ENCODE measurements at places on chromosomes 3 and 15.

- no peak for DNase-seq
These were observed 74.0 kb upstream of the NMNAT3 start for GRCh38 chr3:139751789-139752188.

- DNase-seq = no peak
These were observed 233.2 kb downstream of the FGF12 start for GRCh38 chr3:192494174-192494573.

DNA sequence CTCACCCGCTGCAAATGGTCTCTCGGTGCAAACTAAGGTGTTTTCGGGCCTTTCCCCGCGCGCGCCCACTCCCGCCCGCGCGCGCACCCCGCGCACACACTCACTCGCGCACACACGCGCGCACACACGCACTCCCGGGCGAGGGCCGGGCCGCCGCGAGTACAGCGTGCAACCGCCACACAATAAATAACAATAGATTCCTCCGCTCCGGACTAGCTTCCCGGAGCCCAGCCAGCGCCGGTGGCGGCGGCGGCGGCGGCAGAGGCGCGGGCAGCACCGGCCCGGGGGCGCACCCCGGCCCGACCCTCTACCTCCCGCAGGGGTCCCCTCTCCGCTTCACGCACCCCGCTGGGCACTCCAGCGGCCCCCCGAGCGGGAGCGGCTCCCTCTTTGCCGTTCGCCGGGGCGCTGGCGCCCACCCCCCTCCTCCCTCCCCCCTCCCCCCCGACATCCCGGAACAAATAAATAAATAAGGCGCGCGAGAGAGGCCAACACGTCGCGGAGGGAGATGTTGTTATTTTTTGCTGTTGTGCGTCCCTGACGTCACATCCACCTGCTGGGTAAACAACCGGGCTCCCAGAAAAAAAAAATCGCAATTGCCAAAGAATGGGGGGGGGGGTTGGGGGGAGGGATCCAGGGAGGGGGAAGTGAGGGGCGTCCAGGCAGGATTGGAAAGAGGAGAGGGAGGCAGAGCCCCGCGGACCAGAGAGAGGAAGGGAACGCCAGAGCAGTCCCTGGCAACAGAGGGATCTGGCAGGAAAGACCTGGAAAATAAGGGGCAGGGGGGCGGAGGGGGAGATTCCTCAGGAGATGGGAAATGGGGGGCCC lies at the start of gene FOXP1:
Gene FOXP1, minus strand, starts transcription at position 163 of the 828 bp plus-strand sequence. CDS start 385,347 bp downstream, outside the sequence.
- DNase-seq = no peak

DNA sequence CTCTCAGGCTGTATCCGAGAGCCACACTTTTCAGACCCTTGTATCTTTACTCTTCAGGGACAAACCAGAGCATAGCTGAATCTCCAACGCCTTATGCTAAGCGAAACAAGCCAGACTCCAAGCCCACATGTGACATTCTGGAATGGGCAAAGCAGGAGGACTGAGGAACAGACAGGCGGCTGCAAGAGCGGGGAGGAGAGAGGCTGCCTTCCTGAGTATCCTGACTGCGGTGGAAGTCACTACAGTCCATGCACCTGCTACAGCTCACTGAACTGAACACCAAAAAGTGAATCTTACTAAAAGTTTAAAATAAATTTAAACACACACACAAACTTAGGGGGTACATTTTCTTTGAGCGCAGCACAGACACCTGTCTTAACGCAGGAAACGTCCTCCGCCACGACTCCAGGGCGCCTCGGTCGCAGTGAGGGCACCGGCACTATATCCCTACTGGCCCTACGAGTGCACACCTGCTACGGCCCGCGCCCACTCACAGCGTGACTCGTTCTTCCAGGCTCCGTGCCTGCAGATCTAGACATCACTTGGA lies 1.4 kb downstream of the CYFIP1 start:
- no peak for DNase-seq

DNA sequence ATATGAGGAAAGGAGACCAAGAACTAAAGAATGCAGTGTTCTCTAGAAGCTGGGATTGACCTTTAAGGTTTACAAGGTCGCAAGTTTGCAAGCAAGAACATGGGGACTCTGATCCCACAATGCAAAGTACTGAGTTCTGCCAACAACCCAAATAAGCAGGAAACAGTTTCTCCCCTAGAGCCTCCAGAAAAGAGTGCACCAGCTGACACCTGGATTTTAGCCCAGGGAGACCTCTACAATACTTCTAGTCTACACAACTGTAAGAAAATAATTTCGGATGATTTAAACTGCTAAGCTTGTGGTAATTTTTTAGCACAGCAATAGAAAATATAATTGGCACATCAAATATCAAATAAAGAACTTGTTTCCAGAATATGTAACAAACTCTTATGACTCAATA lies 46.4 kb downstream of the EHHADH start:
- no peak for DNase-seq

- DNase-seq = no peak
These were observed 26.7 kb upstream of the COL6A6 start for GRCh38 chr3:130490241-130490640.

DNA sequence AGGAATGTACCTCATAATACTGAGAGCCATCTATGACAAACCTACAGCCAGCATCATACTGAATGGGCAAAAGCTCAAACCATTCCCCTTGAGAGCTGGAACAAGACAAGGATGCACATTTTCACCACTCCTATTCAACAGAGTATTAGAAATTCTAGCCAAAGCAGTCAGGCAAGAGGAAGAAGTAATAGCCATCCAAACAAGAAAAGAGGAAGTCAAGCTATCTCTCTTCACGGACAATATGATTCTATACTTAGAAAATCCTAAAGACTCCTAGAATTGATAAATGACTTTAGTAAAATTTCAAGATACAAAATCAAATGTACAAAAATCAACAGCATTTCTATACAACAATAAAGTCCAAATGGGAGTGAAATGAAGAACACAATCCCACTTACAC lies 30.2 kb downstream of the OCA2 start:
- no peak for DNase-seq

DNA sequence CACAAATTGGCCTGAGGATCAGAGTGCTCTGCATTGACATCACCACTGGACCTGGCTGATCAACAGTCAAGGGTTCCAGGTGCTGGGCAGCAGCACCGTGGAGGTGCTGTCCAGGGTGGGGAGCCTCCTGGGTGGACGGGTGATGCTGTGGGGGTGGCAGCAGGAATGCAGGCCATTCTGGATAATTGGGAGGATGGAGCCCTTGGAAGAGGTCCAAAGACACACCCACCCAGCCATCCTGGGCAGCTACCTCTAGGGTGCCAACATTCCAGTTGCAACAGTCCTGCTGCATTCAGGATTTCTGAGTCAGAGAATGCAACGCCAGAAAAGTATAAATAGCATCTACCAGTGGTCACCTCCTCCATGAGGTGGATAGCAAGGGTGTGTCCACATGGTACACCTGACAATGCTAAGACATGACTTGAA lies 26.8 kb downstream of the STARD5 start:
- no peak for DNase-seq

DNA sequence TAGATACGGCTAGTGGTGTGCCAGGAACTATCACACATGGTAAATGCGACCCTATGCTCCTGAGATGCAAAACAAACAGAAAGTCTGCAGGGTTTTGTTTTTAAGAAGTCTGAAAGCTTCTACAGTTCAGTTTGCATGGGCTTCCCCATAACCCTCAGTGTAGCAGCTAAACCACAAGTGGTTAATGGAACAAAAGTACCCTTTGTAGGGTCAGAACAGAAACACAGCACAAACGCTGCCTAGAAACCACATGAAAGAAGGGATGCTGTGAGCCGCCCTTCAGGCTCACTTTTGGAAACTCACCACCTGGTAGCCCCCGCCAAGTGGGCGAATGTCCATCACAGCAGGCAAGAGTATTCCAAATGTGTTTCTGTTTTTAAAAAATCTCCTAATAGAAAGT lies 46.2 kb downstream of the CTDSPL start:
- DNase-seq = no peak

DNA sequence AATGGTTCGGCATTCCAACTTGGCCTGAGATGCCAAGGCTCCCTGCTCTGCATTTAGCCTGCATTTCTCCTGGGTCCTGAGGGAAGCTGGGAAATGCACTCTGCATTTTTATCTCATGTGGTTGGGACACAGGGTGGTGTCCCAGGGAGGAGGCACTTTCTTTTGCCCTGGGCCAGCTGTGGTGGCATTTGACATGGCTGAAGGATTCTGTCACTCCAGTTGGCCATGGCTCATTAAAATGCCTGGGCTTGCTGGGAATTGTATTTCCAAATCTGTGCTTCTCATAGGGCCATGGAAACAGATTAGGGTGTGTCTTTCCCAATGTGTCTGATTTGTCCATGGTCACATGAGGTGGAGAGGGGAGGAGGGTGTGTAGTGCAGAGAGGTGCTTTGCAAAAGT lies 128.3 kb upstream of the RGMA start:
- DNase-seq = no peak

GRCh38 chr3:172323894-172324610 lies 124.2 kb downstream of the GHSR start:
- no peak for DNase-seq

GRCh38 chr3:184305577-184305976 lies 6.5 kb downstream of the PSMD2 start:
- DNase-seq = no peak

DNA sequence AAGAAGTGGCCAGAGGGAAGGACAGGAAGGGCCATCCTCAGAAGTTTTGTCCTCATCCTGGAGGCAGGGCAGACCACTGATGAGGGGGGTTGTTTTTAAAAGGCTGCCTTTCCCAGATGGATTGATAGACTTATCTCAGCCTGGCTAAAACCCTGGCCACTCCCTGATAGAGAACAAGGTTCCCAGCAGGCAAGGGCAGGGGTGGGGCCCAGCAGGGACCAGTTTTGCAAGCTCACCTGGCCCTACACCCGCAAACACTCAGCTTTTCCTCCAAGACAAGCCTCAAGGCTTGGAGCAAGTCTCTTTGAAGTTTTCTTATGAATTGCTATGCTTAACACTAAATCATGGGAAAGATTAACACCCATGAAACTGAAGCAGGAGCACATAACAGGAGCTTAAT lies 9.1 kb downstream of the LIPC start:
- DNase-seq = no peak

GRCh38 chr3:120637851-120638559 lies 41.9 kb downstream of the NDUFB4 start:
- DNase-seq = no peak

DNA sequence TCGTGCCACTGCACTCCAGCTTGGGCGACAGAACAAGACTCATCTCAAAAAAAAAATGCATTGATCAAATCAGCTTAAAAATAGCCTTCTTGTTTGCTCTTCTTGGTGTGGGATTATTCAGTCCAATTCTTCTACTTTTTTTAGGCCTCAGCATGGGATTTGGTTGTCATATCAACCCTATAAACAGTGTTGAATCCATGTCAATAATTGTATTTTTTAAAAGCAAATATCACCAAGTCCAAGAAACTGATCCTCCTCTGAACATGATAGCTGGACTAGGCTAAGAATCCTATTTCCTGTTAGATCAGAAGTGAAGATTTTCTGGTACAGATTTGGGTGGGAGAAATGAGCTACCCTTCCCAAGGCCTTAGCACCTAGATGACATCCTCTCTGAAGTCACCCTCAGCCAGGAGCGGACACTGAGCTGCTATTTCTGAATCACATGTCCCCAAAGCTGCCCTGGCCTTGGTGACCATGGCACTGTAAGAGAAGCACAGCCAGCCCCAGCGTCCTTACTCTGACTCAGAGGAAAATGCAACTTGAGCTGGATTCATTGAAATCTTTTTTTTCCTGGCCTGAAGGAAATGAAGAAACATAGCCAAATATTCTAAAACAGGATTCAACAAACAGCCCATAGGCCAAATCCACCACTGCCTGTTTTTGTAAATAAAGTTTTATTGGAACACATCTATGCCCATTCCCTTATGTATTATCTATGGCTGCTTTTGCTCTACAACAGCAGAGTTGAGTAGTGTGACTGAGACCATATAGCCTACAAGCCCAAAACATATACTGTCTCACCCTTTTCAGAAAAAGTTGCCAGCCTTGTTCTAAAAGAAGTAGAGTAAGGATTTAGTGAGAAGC lies 215.9 kb upstream of the CTDSPL start:
- no peak for DNase-seq

Data from activated CD8-positive, alpha-beta memory T cell treated with anti-CD3 and anti-CD28 coated beads for 1 hour (primary cell).